ENCODE measurements at places on chromosomes 6 and 20.

GRCh38 chr20:10671221-10671918 is 2.4 kb downstream of the JAG1 start:
- DNase-seq = no peak

DNA sequence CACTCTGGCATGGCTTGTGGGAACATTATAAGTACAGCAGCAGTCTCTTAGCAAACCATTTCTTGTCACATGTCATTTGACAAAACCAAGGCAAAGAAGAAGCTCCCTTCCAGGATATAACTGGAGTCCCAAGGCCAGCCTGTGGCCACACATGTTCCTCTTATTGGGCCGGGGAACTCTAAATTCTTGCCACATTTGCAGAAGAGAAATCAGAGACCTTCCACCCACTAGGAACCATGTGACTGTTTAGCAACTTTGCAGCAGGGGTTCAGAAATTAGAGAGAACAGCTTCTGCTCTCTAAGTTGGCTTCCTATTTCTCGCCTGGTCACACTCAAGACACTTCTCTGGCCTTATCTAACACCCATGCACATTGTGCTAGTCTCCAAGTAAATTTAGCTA is 20.4 kb upstream of the MEP1A start:
- no peak for DNase-seq

DNA sequence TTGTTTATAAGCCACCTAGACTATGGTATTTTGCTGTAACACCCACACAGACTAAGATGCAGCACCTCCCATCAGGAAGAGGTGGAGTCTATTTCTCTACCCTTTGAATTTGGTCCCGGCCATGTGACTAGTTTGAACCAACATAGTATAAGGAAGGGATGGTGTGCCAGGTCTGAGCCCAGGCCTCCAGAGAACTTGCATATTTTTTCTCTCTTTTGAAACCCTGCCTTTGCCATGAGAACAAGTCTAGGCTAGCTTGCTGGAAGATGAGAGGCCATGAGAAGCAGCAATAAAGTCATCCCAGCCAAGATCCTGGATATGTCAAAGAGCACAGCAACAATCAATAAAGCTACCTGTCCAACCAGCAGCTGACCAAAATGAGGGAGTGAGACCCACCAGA is 63.0 kb upstream of the ANKEF1 start:
- DNase-seq = no peak

DNA sequence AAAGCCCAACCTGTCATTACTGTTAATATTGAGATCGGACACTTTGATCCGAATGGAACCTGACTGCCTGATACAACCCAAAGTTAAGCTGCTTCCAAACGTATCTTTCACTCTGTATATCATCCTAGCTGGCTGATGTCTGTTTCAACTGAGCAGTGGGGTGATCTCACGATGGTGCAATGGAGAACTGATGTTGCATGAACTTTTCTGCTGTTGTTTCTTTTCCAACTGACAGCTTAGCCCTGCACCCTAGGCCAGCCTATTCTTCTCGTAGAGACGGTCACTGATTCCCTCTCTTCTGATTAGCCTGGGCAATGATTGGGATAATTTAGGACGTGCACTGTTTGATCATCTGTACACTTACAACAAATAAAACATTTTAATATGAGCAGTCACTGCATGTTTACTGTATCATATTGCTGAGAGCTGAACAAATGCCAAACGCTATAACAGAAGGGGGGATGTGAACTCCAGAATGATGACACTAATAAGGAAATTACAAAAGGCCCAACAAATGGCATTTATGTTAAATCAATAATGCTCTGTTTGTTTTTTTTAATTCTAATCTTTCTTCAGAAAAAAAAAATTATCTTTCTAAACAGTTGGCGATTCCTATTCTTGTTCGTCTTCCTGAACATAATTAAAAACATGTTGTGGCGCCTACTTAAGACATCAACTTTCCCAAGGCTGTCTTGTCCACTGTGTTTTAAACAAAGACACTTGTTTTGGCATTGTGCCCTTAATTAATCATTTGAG is 184.8 kb downstream of the ZNF217 start:
- no peak for DNase-seq

GRCh38 chr20:1500496-1500895 is 9.3 kb upstream of the SIRPB2 start:
- DNase-seq = no peak

- DNase-seq = no peak
These were observed 33.3 kb downstream of the NQO2 start for GRCh38 chr6:3032986-3033385.

- no peak for DNase-seq
These were observed 476 bp downstream of the IGF2R start for GRCh38 chr6:159969204-159969912.

DNA sequence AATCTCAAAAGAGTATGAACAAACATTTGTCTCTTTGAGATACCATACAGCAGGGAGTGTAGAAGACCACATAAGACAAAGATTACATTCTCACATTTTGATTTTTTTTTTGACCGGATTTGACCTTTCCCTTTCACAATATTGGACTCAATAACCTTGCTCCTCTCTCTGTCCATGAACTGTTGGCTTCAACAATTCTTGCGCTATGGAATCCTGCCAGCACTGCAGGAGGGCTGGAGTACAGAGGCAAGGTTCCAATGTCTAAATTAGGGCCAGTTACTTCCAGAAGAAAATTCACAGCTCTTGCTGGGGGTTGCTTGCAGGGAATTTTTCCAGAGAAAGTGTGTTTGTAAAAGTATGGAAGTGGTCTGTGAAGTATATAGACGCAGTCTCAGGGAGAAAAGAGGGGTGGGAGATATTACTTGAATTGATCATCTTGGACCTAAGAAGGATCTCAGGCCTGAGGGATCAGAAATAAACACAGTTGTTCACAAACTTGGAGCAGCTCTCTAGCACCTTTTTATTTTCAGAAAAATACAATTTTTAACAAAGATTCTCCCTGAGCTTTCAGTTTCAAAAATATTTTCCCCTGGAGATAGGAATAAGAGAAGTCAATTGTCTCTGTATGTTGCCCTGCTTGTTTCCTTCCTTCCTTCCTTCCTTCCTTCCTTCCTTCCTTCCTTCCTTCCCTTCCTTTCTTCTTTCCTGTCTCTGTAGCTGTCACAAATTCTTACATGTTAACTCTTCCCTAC is 765.9 kb downstream of the BCKDHB start:
- no peak for DNase-seq

GRCh38 chr6:37429352-37429750 is 3.7 kb upstream of the CMTR1 start:
- DNase-seq = no peak

DNA sequence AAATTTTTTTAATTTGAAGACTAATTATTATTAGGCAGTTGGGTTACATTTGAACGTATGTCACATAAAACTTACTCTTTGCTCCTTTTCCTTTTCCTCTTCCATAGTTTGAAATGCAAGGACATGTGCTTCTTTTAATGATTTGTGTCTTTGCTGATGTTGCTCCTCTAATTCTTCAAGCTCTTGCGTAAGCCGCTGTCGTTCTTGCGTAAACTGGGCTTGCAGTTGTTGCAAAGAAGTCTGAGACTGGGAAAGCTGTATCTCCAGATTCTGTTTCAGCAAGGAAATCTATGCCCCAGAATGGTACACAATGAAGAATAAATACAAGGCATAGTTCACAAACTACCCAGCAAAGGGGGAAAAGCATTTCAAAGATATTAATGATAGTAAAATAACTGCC is 45.1 kb upstream of the MCM9 start:
- DNase-seq = no peak

GRCh38 chr20:50730765-50731054 is 670 bp upstream of the PARD6B start:
- DNase-seq = no peak

- DNase-seq = no peak
These were observed 89.9 kb upstream of the SYNDIG1 start for GRCh38 chr20:24379484-24379927.
